ENCODE measurements at places on chromosomes 1 and 21.

- no peak for DNase-seq
These were observed 1.3 kb downstream of the EXO1 start for GRCh38 chr1:241849345-241849695.

- no peak for DNase-seq
These were observed 21.9 kb upstream of the PLEKHG5 start for GRCh38 chr1:6513320-6513801.

- peak; percentile 19 for DNase-seq
These were observed 123.9 kb upstream of the PPP2R5A start for GRCh38 chr1:212161231-212161781.

GRCh38 chr1:205568469-205569361, 63.1 kb downstream of the ELK4 start:
- DNase-seq: no peak

- DNase-seq: no peak
These were observed 328.4 kb downstream of the PLA2G4A start for GRCh38 chr1:187157115-187157514.
